A549 treated with CORT108297 at 1 μM for 4 hours (cell line): ENCODE measurements at places on chromosomes 5 and 9. TPM values are rescaled to one million over a fixed set of nuclear protein-coding genes. Genes with fewer than 3 reads are reported as not detected.

LOX gene
- total RNA-seq, result 0.89 to 1.3 TPM (median 1.0 TPM) in 5 replicates

PLPP7 gene
- 0.07 to 0.08 TPM in 2 of 5 replicates, not detected in the others for total RNA-seq

SLC25A48 gene
- 0.12 to 0.34 TPM (median 0.24 TPM) in 4 of 5 replicates, not detected in the other for total RNA-seq

IFNW1 gene
- not detected in 5 replicates for total RNA-seq

ANKRD34B gene
- total RNA-seq, result 0.04 to 0.18 TPM (median 0.07 TPM) in 5 replicates

ACOT12 gene
- total RNA-seq, result 0.16 to 0.35 TPM in 2 of 5 replicates, not detected in the others

SLC6A7 gene
- total RNA-seq, result 0.02 to 0.05 TPM (median 0.03 TPM) in 4 of 5 replicates, not detected in the other

HAPLN1 gene
- total RNA-seq, result not detected in 5 replicates

NR5A1 gene
- total RNA-seq, result 0.03 to 0.06 TPM (median 0.03 TPM) in 4 of 5 replicates, not detected in the other

FOXD4 gene
- total RNA-seq, result 0.25 to 0.82 TPM (median 0.44 TPM) in 5 replicates

CTXN3 gene
- not detected in 5 replicates for total RNA-seq

ST6GALNAC6 gene
- total RNA-seq, result 22.2 to 26.8 TPM (median 23.4 TPM) in 5 replicates

GFPT2 gene
- total RNA-seq, result 47.3 to 56.1 TPM (median 53.7 TPM) in 5 replicates

CDKN2B gene
- total RNA-seq, result not detected in 5 replicates

DAB2 gene
- 9.0 to 10.9 TPM (median 10.3 TPM) in 5 replicates for total RNA-seq

CTNNAL1 gene
- total RNA-seq, result 46.4 to 55.0 TPM (median 49.2 TPM) in 5 replicates

MUSK gene
- total RNA-seq, result not detected in 5 replicates

CER1 gene
- total RNA-seq, result not detected in 5 replicates

RASGRF2 gene
- total RNA-seq, result 1.8 to 2.1 TPM (median 2.1 TPM) in 5 replicates
